Fibroblast of villous mesenchyme (primary cell): ENCODE measurements at places on chromosomes 6 and 20.

DNA sequence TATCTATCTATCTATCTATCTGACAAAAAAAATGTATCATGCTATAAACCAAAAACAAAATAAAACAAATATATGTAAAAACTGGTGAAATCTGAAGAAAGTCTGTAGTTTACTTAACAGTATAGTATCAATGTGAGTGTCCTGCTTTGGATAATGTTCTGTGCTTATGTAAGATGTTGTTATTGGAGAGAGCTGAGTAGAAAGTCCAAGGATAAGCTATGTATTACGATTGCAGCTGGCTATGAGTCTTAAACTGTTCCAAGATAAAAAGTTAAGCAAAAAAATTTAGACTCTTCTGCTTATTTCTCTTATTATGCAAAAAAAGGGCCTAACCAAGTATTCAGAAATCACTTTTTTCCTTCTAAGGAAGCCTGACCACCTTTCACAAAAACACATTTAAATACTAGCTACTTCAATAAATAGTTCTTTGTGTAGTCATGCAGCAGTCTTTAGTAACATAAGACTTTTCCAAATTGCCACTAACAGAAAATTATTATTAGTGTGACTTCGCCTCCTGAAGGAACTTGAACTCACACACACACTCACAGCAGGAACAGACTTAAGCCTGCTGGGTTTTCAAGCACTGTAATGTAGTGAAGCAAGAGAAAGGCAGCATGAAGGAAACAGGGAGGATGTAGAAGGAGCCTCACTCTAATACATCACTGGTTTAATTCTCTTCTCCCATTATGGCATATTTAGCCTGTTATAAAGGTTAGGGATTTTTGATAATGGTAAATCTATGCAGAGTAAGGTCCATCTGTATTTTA, 265.8 kb upstream of the GJE1 start:
- no peak for DNase-seq

- DNase-seq, result peak; percentile 33
Observed at GRCh38 chr6:78911218-78911940, 44.0 kb downstream of the IRAK1BP1 start.

GRCh38 chr6:75608956-75609533, 7.4 kb downstream of the SENP6 start:
- DNase-seq, result no peak

GRCh38 chr6:48212501-48212900, 101.5 kb upstream of the PTCHD4 start:
- no peak for DNase-seq

- DNase-seq, result no peak
Observed at GRCh38 chr6:7750197-7750596, 24.3 kb downstream of the BMP6 start.

DNA sequence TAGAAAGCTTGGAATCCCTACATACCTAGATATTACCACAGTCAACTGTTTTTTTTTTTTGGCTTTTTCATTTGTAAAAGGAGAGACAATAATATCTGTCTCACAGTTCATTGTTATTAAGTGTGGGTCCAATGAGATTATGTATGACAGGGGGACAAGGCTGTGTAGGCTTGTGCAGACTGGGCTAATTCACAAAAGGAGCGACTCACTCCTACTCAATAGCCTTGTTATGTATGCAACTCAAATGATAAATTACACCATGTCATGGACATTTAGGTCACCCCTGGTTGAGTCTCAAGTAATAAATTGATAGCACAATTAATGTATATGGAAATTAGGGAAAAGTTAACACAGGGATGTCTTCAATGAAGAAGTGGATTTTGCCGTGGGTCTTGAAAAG, 208.2 kb upstream of the MAP3K7 start:
- DNase-seq, result no peak

DNA sequence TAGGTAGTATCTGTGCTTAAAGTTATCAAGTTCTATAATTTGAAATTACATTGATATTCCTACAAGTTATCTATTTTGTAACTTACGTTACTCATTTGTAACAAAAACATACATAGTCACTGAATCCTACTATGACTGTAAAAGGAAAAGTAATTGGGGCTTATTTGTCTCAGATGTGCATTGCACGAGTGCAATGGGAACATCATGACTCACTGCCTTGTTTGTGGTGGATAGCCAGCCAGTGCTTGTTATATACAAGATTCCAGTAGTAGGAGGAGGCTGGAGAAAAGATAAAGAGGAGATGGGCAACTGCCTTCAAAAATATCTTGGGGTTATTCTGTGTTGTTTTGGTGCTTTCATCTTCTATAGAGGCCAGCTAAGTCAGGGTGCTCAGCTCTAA, 164.1 kb downstream of the RNF144B start:
- DNase-seq, result peak; percentile 55

- no peak for DNase-seq
Observed at GRCh38 chr6:167020206-167020605, 21.0 kb downstream of the CEP43 start.

- DNase-seq, result no peak
Observed at GRCh38 chr20:2236256-2236655, 59.5 kb upstream of the TGM3 start.
